ENCODE measurements at places on chromosomes 5 and 9. TPM values are rescaled to one million over a fixed set of nuclear protein-coding genes. Genes with fewer than 3 reads are reported as not detected.
A peak's percentile ranks its signal among the peaks of the same experiment; 100 is the strongest.

DNA sequence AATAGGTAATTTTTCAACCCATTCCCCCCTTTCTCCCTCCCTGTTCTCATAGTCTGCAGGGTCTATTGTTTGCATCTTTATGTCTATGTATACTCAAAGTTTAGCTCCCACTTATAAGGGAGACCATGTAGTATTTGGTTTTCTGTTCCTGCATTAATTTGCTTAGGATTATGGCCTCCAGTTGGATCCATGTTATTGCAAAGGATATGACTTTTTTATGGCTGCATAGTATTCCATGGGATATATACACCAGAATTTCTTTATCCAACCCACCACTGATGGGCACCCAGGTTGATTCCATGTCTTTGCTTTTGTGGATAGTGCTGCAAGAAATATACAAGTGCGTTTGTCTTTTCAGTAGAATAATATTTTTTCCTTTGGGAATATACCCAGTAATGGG lies 761.6 kb upstream of the GRAMD2B start:
- no peaks in the 10 kb centered on the region for H3K4me1 ChIP-seq
- H3K27me3 ChIP-seq: no peaks in the 10 kb centered on the region
- no peak overlapping the region for H3K27ac ChIP-seq
- H3K4me3 ChIP-seq: no peak overlapping the region
- no peaks in the 10 kb centered on the region for H3K36me3 ChIP-seq

The TMEM171 gene
- not detected for total RNA-seq

GRCh38 chr5:109844695-109845094 lies 155.0 kb downstream of the MAN2A1 start:
- no peaks in the 10 kb centered on the region for H3K36me3 ChIP-seq
- DNase-seq: no peak
- H3K27ac ChIP-seq: no peak overlapping the region
- no peaks in the 10 kb centered on the region for H3K4me1 ChIP-seq
- H3K4me3 ChIP-seq: no peak overlapping the region
- H3K27me3 ChIP-seq: no peaks in the 10 kb centered on the region

- H3K4me3 ChIP-seq: no peak overlapping the region
- no peaks in the 10 kb centered on the region for H3K4me1 ChIP-seq
- H3K27me3 ChIP-seq: no peaks in the 10 kb centered on the region
- no peak overlapping the region for H3K27ac ChIP-seq
Measured at GRCh38 chr5:107157809-107158208, 512.9 kb downstream of the EFNA5 start.

DNA sequence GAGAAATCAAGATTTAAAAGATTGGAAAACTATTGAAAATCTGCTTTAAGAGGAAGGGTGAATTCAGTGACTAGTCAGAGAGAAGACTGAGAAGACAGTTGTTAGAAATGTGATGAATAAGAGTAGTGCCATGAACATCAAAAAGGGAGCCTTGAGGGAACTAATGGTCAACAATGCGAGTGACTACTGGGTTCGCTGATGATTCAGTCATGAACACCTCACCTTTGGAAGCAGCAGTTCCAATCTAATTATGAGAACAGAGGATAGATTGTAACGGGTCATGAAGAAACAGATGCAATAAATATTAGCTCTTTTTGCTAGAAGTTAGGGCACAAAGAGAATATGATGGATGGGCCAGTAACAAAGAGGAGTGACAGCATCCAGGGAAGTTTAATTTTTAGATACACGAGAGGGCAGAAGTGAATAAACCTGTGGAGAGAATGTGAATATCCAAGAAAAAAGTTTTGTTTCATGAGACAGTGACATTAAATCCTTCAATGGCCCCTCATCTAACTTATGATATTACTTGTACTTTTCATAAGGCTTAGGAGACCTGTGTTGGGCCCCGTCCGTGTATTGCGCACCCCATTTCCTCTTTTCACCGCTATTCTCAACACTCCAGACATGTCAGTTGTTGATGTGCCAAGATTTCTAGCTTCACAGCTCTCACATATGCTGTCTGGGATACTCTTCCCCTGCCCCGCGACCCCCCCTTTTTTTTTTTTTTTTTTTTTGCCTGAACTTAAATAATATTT lies 23.5 kb upstream of the IFNE start:
- H3K4me3 ChIP-seq: no peak overlapping the region
- no peak for DNase-seq
- no peaks in the 10 kb centered on the region for H3K4me1 ChIP-seq
- no peak overlapping the region for H3K27ac ChIP-seq
- no peaks in the 10 kb centered on the region for H3K36me3 ChIP-seq
- H3K27me3 ChIP-seq: no peaks in the 10 kb centered on the region

DNA sequence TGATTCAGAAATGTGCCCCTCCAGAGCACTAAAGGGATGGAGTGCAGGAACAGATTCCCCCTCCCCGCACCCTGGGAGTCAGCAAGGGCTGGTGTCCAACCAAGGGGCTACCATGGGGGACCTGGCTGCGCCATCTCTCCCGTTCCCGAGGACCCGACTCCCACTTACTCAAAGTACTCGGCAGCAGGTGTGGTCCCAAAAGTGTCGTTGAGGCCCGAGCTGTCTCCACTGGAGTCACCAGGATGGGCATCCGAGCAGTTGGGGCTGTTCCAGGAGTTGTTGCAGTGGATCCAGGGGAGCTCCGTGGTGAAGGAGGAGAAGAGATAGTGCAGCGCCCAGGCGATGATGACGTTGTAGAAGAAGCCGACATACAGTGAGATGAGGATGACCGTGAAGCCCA lies 12.9 kb downstream of the SLC6A3 start:
- H3K4me3 ChIP-seq: no peak overlapping the region
- DNase-seq: no peak
- H3K36me3 ChIP-seq: no peaks in the 10 kb centered on the region
- no peak overlapping the region for H3K27ac ChIP-seq
- H3K4me1 ChIP-seq: no peaks in the 10 kb centered on the region

- no peaks in the 10 kb centered on the region for H3K36me3 ChIP-seq
- H3K4me3 ChIP-seq: no peak overlapping the region
- no peaks in the 10 kb centered on the region for H3K27me3 ChIP-seq
- H3K27ac ChIP-seq: no peak overlapping the region
- no peak for DNase-seq
- peaks cover 7% of the 10 kb centered on the region for H3K4me1 ChIP-seq
Measured at GRCh38 chr5:146192571-146193043, 10.2 kb upstream of the LARS1 start.

GRCh38 chr5:172104021-172104420 lies 84.0 kb downstream of the STK10 start:
- H3K27ac ChIP-seq: no peak overlapping the region
- peaks cover 18% of the 10 kb centered on the region for H3K4me1 ChIP-seq
- H3K36me3 ChIP-seq: no peaks in the 10 kb centered on the region
- H3K27me3 ChIP-seq: no peaks in the 10 kb centered on the region
- H3K4me3 ChIP-seq: no peak overlapping the region

DNA sequence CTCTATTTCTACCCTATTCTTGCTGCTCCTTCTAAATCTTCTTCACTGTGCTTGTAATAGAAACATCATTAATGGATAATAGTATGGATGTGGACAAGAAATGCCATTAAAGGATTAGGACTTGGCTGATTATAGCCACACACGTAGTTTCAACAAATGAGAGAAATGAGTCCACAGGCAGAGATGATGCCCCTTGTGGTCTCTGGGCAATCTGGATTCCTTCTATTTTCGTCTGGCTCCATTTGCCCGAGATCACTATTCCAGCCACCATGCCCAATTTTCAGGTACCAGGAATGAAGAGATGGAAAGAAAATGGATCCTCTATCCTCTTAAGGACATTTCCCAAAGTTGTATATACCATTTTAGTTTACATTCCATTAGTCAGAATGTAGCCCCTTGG lies 13.2 kb downstream of the VLDLR start:
- H3K36me3 ChIP-seq: peaks cover 11% of the 10 kb centered on the region
- no peaks in the 10 kb centered on the region for H3K27me3 ChIP-seq
- peaks cover 50% of the 10 kb centered on the region for H3K4me1 ChIP-seq
- no peak overlapping the region for H3K27ac ChIP-seq
- H3K4me3 ChIP-seq: no peak overlapping the region

The APBA1 gene
- not detected for total RNA-seq

GRCh38 chr5:149826574-149826973 lies 96.5 kb downstream of the PPARGC1B start:
- no peak overlapping the region for H3K27ac ChIP-seq
- DNase-seq: no peak
- peaks cover 6% of the 10 kb centered on the region for H3K36me3 ChIP-seq
- H3K4me1 ChIP-seq: peaks cover 15% of the 10 kb centered on the region
- no peaks in the 10 kb centered on the region for H3K27me3 ChIP-seq
- no peak overlapping the region for H3K4me3 ChIP-seq

- H3K4me1 ChIP-seq: peaks cover 8% of the 10 kb centered on the region
- no peak overlapping the region for H3K4me3 ChIP-seq
- H3K27me3 ChIP-seq: no peaks in the 10 kb centered on the region
- DNase-seq: no peak
- no peaks in the 10 kb centered on the region for H3K36me3 ChIP-seq
- no peak overlapping the region for H3K27ac ChIP-seq
Measured at GRCh38 chr5:39164529-39165402, 54.6 kb downstream of the FYB1 start.

DNA sequence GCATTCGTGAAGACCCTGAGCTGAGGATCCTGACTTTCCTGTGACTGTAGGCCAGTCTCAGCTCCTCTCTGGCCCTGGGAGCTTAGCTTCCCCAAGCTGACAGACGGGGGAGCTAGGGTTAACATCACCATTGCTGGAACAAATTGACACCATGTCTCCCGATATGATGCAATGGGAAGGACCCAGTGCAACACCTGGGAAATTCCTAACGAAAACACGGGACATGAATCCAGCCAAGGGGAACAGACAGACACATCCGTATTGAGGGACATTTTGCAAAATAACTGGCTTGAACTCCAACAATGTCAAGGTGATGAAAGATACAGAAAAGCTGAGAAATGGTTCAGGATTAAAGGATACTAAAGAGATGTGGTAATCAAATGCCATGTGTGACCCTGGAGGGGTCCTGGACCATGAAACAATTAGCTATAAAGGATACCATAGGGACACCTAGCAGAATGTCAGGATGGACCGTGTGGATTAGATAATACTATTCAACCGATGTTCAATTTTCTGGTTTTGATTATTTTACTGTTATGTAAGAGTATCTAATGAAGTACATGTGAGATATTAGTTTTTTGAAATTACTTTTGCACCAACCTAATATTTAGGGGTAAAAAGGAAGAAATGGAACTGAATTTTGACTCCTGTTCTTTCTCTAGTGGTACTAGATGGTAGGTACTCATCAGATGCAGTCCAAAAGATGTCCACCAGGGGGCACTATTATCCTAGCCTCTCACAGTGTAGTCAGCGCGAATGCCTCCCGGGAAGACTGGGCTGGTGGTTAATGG lies 52.7 kb downstream of the NDST1 start:
- H3K36me3 ChIP-seq: no peaks in the 10 kb centered on the region
- no peaks in the 10 kb centered on the region for H3K27me3 ChIP-seq
- no peaks in the 10 kb centered on the region for H3K4me1 ChIP-seq
- DNase-seq: peak; percentile 95
- no peak overlapping the region for H3K27ac ChIP-seq

- no peaks in the 10 kb centered on the region for H3K36me3 ChIP-seq
- no peak overlapping the region for H3K4me3 ChIP-seq
- no peaks in the 10 kb centered on the region for H3K4me1 ChIP-seq
- H3K27ac ChIP-seq: no peak overlapping the region
Measured at GRCh38 chr9:97737429-97737828, 40.3 kb upstream of the XPA start.

DNA sequence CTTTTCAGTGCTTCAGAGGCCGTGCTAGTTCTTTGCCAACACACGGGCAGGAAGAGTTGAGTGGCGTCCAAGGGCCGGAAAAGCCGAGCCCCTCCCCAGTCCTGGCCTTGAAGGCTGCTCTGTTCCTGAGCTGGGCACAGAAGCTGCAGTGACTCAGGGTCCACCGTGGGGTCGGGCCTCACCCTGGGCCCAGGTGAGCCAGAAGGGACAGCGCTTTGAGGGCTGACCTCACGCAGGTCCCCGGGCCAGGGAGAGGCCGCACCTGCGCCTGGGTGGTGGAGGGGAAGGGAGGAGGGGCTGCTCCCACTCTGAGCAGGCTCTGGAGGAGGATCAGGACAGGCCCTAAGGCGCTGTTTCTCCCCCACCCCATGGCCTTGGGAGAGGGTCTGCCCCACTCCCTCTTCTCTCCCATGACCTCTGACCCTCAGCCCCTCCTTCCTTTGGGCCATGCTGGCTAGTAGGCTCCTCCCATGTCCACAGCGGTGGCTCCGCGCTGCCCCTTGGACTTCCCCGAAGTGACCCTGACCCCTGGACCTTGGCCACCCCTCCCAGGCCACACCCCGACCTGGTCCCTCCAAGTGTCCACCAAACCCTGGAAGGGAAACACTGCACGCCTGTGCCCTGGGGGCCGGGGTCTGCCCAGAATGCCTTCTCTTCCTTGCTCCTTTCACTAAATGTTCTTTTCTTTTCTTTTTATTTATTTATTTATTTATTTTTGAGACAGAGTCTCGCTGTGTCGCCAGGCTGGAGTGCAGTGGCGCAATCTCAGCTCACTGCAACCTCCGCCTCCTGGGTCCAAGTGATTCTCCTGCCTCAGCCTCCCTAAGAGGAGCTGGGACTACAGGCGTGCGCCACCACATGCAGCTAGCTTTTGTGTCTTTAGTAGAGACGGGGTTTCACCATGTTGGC lies 19.7 kb upstream of the SLC6A19 start:
- H3K36me3 ChIP-seq: no peaks in the 10 kb centered on the region
- H3K27me3 ChIP-seq: no peaks in the 10 kb centered on the region
- no peak for DNase-seq
- H3K4me1 ChIP-seq: no peaks in the 10 kb centered on the region

DNA sequence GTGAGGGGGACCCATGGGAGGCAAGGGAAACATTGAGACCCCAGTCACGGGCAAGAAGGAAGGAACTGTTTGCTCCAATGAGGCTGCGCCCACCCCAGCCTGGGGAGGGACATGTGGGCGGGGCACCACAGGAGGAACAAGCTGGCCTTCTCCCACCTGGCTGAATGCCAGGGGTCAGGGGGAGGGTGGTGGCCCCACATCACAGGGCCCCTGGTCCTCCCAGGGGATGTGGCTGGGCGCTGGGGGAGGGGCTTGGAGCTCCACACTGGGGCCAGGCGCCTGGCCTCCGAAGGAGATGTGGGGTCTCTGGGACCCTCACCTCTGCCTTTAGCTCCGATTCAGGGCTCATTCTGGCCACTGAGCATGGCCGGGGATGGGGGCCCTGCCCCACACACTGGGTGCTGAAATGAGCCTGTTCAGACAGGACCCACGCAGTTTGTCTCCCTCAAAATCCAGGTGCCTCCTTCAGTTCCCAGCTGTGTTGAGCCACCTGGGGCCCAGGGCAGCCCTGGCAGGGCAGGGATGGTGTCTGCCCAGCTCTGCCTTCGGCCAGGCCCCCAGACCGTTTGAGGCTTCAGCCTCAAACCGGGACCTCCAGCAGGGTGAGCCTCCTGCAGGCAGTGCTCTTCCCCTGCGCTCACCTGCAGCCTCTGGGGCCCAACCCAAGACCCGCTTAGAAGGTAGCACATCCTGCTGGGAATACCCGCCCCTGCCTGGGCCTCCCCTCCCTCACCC lies 33.2 kb upstream of the NOTCH1 start:
- H3K36me3 ChIP-seq: no peaks in the 10 kb centered on the region
- H3K27ac ChIP-seq: no peak overlapping the region
- no peak overlapping the region for H3K4me3 ChIP-seq
- no peaks in the 10 kb centered on the region for H3K27me3 ChIP-seq
- peak; percentile 50 for DNase-seq
- no peaks in the 10 kb centered on the region for H3K4me1 ChIP-seq

The C9 gene
- total RNA-seq: not detected
